ENCODE measurements at places on chromosomes 2 and 18.

- DNase-seq: no peak
These were observed 23.1 kb downstream of the ICOS start for GRCh38 chr2:203959672-203960071.

GRCh38 chr2:113238871-113239839 is 39.6 kb downstream of the PAX8 start:
- DNase-seq: no peak

- no peak for DNase-seq
These were observed 464.4 kb downstream of the PTPRM start for GRCh38 chr18:8031496-8031895.

- no peak for DNase-seq
These were observed 54.0 kb downstream of the CLASP1 start for GRCh38 chr2:121595012-121595891.

- DNase-seq: no peak
These were observed 43.6 kb upstream of the SLC14A2 start for GRCh38 chr18:45571714-45572113.

DNA sequence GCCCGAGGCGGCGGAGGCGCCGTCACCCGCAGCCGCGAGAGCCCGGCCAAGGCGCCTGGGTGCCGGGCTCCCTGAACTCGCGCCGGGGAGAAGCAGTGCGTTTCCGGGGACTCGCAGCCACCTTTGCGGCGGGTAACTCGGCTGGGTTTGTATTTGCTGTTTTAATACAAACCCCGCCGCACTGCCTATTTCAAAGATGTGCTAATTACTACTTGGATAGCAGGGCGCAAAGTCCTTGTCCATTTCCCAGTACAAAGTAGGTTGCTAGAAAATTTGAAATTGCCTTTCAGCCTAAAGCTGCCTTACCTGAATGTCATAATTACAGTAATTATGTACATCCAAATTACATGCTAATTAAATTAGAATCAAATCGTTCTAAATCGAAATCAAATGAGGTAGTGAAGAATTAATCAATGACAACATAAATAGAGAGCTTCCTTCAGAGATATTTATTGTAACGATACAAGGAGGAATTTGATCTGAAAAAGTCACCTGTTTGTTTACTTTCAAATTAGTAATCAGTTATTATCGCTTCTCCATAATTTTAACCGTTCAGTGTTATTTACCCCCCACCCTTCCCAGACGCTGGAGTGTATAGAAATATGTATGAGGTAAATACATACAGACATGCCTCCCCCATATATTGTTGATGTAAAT is 8.1 kb downstream of the SP9 start:
- DNase-seq: no peak

DNA sequence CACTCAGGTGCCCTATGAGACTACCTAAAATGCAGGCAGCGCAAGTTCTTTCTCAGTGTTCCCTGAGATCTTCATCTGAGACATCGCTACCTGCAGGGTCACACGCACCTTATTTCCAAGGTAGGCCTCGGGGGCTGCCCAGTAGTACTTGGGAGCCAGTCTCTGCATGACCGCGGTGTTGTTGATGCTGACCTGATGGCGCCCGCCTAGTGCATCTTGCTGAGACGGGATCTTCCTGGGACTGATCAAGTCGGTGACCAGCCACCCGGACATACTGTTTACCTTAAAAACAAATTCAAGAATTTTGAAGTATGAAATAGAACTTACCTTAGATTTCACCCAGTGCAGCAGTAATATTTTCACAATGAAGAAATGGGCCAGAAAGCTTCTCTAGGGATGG is 80.1 kb downstream of the LAMA1 start:
- no peak for DNase-seq

All from HuH-7.5 (cell line).